Activated T-helper 1 cell treated with anti-CD3 and anti-CD28 coated beads, Interleukin-2, amount 50 U/mL, for 16 hours (primary cell): ENCODE measurements at places on chromosomes 5 and 9.

DNA sequence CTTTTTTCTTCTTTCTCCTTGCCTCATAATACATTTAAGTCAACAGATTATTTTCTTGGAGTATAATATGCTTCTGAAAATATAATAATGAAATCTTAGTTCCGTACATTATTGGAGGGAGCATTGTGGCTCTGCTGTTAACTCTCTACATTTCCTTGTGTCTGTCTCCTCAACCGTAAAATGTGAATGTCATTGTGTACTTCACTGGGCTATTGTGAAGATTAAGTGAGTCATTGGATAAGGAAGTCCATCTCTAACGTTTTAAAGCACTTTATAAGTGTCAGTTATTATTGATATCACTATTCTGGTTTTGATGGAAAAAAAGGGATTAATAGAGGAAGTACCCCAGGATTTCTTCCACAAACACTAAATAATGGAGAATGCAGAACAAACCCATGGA is 304.5 kb upstream of the RFX3 start:
- DNase-seq, result no peak

GRCh38 chr9:18721267-18721994 is 247.5 kb downstream of the ADAMTSL1 start:
- DNase-seq, result no peak

GRCh38 chr5:121681229-121681855 is 170.3 kb upstream of the FTMT start:
- no peak for DNase-seq

GRCh38 chr5:82835488-82835887 is 241.7 kb downstream of the TMEM167A start:
- no peak for DNase-seq

- DNase-seq, result no peak
Measured at GRCh38 chr9:16708656-16709435, 161.6 kb downstream of the BNC2 start.

DNA sequence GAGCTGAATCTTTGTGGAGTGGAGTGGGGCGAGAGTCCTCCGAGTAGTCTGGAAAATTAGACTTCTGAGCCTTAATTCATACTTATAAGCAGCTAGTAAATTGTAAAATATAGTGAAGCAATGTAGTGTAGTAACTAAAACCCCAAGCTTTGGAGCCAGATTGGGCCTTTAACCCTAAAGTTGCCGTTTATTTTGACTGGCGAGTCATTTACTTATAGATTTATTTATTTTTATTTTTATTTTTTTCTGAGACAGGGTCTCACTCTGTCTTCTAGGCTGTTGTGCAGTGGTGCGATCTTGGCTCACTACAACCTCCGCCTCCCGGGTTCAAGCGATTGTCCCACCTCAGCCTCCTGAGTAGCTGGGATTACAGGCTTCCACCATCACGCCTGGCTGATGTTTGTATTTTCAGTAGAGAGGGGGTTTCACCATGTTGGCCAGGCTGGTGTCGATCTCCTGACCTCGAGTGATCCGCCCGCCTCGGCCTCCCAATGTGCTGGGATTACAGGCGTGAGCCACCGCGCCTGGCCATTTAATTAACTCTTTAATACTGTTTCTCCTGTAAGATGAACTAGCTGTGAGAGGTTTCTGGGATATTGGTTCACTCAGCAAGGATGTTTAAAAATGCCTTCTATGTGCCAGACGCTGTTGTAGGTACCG is 687 bp upstream of the RPS23 start:
- no peak for DNase-seq

DNA sequence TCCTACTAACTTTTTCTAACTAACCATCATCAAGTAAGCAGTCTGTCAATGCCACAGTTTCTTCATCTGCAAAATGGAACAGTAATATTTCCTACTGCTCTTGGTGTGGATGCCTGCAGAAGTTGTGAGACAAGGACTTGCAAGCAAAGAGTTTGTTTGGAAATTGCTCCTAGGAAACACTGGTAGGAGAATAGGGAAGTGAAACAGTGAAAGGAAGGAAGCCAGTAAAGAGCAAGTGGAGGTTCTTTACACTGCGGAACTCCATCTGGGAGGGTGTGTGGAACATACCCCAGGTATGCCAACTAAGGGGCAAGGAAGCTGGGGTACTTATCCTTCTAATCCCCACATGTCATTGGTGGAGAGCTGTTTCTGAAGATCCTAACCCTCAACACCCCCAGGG is 119.9 kb downstream of the FOXD1 start:
- DNase-seq, result no peak

DNA sequence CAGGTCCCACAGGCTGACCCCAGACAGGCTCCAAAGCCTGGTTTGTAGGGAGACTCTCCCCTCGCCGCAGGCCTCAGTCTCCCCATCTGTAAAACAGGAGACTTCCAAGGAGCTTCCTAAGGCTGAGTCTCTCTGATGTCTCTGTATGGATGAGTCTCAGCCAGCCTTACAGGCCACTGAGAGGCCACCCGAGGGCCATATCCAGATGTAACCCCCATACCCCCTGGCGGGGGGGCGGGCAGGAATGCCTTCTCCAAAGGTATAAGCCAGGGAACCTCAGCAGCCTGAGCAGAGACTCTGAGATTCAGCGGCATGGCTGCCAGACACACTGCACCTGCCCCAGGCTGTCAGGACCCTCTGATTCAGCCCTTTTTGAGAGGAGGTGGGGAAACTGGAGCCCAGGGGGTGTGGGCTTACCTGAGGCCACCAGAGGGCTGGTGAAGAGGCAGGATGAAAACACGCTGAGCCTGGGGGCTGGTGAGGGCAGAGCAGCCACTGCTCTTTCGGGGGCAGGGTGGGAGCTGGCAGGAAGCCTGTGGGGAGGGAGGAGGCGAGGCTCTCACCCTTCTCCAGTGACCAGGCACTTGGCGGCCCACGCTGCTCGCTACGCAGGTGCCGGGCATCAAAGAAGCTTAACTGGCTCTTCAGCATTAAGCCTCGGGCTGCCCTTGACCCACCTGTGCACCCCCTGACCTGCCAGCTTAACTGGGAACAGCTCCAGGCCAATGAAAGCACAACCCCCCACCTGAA is 5.5 kb upstream of the SUSD3 start:
- DNase-seq, result no peak

DNA sequence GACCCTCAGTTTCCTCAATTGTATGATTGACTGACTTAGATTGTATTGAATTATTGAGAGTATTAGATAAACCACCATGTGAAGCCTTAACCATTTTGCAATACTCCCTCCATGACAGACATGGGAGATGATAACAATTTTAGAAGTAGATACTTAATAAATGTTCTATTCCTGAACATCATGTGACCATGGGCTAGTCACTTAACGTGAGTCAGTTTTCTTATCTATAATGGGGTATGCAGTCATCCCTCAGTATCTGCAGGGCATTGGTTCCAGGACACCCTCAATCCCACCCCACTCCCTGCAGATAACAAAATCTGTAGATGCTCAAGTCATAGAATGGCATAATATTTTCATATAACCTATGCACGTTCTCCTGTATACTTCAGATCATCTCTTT is 31.0 kb downstream of the SNX18 start:
- DNase-seq, result no peak

DNA sequence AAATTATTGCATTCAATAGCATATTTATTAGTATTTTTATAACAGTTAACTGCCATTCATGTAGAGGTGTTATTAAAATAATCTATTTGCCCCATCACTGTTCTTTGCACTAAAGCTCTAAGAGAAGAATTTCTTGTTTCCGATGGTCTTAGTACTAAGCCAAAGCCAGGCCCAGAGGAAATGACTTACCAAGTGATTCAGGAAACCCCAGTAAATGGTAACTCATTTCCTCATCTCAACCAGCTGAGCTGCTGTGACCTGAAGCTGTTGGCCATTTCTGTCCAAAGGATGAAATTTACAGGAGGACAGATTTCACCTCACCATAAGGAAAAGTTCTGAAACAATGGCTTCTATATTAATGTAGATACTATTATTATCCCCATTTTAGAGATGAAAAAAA is 117.0 kb downstream of the PIK3R1 start:
- no peak for DNase-seq

DNA sequence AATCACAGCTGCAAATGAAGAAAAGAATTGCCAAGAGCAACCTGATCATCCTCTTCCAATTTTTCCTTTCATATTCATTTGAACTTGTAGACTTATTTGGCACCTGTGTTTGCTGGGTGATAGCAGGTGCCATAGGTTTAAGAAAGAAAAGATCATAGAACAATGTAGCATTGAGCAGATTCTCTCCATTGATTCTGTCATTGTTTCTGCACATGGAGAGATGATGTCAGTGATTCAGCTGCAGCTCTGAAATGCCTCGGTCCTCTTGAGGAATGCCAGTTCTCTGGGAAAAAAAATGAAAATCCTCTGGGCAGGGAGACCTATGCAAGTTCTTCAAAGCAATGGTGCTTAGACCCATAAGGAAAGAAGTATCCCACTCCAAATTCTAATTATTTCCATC is 418.1 kb upstream of the KLF4 start:
- no peak for DNase-seq

DNA sequence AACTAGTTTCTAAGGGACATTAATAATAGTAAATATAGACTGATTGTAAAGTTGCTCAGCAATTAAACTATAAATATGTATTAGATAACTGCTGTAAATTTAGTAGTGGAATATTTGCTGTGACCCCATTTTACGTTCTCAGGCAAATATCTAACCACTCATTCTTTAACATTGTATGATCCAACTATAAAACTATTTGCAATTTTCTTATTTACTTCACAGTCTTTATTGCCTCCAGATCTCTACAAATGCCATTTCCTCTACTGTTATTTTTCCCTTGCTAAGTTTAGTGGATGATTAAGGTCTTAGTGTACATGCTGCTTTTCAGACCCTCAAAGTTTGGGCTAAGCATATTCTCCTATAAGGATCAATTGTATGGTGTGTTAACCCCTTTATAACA is 526.2 kb upstream of the ST8SIA4 start:
- no peak for DNase-seq

GRCh38 chr5:178388386-178389025 is 155.9 kb upstream of the PHYKPL start:
- no peak for DNase-seq

- no peak for DNase-seq
Measured at GRCh38 chr9:72805238-72805637, 147.6 kb downstream of the ALDH1A1 start.

- DNase-seq, result no peak
Measured at GRCh38 chr5:143605403-143606005, 202.0 kb upstream of the NR3C1 start.

DNA sequence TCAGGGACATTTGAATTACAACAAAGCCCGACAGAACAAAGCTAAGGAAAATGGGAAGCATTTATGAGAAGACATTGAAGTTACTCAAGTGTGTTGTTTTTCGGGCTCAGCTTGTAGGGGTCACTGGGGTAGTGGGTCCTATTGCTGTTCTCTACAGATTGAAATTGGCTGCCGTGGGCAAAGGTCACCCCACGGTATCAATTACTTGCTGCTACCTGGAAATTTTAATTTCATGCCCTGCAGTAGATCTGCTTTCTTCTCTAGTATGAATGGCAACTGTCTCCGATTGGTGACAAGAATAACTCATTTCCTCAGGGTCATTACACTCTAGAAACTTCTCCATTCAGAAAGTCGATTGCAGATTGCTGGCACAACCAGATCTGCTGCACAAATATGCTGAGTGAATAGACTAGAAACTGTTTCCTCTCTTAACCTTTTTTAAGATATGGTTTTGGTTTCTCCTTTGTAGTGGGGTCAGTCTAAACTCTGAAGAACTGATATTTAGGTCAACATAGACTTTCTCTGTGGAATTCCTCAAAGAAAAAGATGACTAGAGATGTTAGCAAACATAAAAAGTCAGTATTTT is 454.1 kb downstream of the ARHGEF28 start:
- no peak for DNase-seq

DNA sequence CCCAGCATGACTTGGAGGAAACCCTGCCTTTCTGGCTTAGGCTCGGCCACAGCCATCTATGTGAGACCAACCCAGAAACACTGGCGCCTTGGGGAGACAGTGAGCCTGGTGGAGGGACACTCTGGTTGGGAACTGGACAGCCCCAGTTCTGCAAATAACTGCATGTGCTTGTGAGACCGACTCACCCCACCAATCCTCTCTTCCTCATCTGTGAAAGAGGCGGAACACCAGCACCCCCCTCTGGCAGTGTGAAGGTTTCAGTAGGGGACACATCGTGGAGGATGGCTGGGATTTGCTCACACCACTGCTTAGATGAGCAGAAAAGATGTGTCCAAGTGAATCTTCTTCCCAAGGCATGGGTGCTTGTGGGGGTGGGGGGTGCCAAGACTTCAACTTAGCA is 43.4 kb upstream of the N4BP3 start:
- no peak for DNase-seq

- DNase-seq, result no peak
Measured at GRCh38 chr5:116626945-116627679, 52.5 kb upstream of the SEMA6A start.

GRCh38 chr9:107744873-107745272 is 255.3 kb upstream of the KLF4 start:
- DNase-seq, result no peak

GRCh38 chr9:132537352-132537751 is 45.1 kb upstream of the BARHL1 start:
- no peak for DNase-seq
